ENCODE measurements at places on chromosomes 1 and 21.
A peak's percentile ranks its signal among the peaks of the same experiment; 100 is the strongest.

DNA sequence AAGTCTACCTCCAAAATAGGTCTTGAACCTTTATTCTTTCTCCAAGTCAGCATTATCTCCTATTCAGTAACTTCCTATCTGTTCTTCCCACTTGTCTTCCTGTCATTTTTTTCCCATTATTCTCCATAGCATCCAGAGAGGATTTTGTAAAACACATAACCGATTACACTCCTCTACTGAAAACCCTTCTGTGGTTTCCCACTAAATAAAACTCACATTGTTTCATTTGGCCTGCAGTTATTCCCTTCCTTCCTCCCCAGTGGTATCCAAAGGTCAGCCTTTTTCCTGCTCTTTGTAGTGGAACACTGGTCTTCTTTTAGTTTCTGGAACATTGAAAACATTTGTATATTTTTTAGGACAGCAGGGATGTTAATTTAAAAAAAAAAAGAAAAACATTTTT, 266.0 kb downstream of the GPR52 start:
- DNase-seq, result no peak

DNA sequence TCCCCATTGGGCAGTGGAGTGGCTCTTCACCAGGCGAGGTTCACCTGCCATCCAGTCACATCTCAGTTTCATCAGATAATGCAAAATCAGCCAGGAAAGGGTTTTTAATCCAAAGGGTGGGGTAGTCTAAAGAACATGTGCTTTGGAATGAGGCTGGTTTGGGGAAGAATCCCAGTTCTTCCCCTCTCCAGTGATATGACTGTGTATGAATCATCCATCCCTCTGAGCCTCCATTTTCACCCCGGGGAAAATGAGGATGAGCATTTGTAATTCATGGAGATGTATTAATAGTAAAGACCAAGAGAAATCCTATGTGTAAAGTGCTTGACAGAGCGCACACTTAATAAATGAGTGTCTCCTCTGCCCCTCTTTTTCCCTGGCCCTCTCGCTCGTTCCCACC, 215.1 kb upstream of the FGGY start:
- DNase-seq, result no peak

DNA sequence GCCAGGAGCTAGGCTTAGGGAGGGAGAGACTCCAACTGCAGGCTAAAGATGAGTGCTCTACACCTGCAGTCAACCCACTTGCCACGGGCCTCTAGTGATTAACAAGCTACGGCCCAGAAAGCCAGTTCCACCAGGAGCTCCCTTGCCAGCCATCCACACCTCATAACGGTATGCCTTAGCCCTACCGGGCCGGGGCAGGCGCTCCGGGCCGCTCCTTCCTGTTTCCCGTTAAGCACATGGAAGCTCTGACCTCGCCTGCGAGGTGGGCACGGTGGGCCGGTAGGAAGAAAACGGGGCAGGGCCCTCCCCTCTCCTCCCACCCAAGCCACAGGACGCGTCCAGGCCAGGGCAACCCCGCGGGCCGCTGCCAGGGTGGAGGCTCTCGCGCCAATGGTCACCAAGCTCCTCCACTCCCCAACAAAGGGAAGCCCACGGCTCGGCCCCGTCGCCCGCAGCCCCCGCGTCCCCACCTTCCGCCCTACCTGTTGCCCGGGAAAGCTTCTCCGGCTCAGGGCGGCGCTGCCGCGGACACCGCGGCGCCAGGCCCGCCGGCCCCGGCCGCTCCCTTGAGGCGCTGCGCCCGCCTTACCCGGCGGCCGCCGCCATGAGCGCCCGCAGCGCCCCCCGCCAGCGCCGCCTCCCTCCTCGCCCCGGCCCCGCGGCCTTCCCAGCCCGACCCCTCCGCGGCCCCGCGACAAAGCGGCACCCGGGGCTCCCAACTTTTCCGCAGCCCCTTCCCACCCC, 627 bp downstream of the CERS2 start:
- peak; percentile 24 for DNase-seq

DNA sequence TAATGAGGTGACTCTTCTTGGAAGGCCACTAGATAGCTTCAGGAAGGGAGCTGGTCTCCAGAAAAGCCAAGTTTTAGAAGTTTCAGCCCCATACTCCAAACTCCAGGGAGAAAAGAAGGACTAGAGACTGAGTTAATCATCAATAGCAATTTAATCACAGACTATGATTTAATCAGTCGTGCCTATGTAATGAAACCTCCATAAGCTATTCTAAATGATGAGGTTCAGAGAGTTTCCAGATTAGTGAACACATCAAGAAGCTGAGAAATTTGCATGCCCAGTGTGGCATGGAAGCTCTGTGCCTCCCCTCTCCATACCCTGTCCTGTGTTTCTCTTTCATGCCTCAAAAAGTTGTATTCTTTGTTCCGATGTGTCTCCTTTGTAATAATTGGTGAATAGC, 49.2 kb upstream of the CCDC190 start:
- no peak for DNase-seq

- DNase-seq, result no peak
These were observed 18.1 kb upstream of the USP24 start for GRCh38 chr1:55233145-55233777.

GRCh38 chr1:108511764-108512163, 48.1 kb upstream of the EEIG2 start:
- DNase-seq, result no peak

DNA sequence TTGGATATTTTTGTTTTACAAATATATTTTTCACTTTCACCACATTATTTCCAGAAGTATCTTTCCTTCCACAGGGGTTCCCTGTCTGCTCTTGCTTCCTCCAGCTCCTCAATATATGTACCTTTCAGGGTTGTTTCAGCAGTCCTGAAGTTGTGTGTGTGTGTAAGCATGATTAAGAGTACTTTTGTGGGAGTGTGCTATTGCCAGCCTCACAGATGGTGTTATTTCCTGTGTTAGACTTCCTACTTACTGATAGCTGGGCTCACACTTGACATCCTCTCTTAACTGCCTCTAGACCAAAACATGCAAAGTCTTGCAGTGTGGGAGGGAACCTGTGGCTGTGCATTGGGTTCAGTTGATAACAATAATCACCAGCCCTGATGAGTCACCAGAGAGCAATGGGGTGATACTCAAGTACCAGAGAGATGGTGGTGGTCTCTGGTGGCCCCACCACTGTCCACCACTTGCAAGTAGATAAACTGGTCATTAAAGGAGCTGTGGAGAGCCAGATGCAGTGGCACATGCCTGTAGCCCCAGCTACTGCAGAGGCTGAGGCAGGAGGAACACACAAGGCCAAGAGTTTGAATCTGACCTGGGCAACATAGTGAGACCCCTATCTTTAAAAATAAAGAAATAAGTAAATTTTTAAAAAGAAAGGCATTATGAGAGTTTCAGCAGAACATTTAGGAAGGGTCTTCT, 126.7 kb downstream of the NR5A2 start:
- peak; percentile 3 for DNase-seq

- no peak for DNase-seq
These were observed 25.8 kb upstream of the PPP1R8 start for GRCh38 chr1:27804791-27805190.

DNA sequence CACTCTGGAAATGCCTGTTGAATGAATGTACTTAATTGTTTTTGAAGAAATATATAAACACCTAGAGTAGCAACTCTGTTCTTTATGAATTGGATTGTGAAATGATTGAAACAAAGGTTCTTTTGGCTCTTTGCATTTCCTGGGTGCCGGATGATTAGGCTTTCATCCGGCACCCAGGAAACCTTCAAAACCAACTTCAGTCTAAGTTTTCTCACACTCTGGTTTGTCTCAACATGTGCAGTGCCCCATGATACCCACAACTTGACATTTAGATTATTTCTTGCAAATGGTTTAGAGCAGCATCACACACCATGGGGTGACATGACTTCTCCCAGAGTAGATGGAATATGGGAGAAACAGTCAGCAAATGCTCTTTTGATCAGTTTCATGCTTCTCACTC, 354.9 kb downstream of the BARHL2 start:
- DNase-seq, result no peak

Data from stimulated activated CD4-positive, alpha-beta T cell treated with anti-CD3 and anti-CD28 coated beads, Interleukin-15, amount 100 ng/mL, for 1 hour (primary cell).